ENCODE measurements at places on chromosomes 2 and 18. TPM values are rescaled to one million over a fixed set of nuclear protein-coding genes. Genes with fewer than 3 reads are reported as not detected.

The RAB27B gene
- total RNA-seq: 0.15 TPM

The CENPA gene
- 18.2 TPM for total RNA-seq

The CPO gene
- not detected for total RNA-seq

The IFIH1 gene
- 17.9 TPM for total RNA-seq

The ARHGAP25 gene
- 75.2 TPM for total RNA-seq

The TMEM198 gene
- total RNA-seq: 5.2 TPM
